ENCODE measurements at places on chromosomes 5 and 9. TPM values are rescaled to one million over a fixed set of nuclear protein-coding genes. Genes with fewer than 3 reads are reported as not detected.

- H3K4me1 ChIP-seq: no peaks in the 10 kb centered on the region
- no peak overlapping the region for H3K27ac ChIP-seq
- H3K27me3 ChIP-seq: no peaks in the 10 kb centered on the region
- no peak for DNase-seq
- no peaks in the 10 kb centered on the region for H3K36me3 ChIP-seq
- no peak overlapping the region for H3K4me3 ChIP-seq
Measured at GRCh38 chr5:114857941-114858551, 311.7 kb downstream of the TRIM36 start.

- no peaks in the 10 kb centered on the region for H3K27me3 ChIP-seq
- no peak overlapping the region for H3K4me3 ChIP-seq
- no peaks in the 10 kb centered on the region for H3K4me1 ChIP-seq
- H3K36me3 ChIP-seq: no peaks in the 10 kb centered on the region
- no peak overlapping the region for H3K27ac ChIP-seq
Measured at GRCh38 chr5:126658561-126658960, 57.8 kb downstream of the PHAX start.

DNA sequence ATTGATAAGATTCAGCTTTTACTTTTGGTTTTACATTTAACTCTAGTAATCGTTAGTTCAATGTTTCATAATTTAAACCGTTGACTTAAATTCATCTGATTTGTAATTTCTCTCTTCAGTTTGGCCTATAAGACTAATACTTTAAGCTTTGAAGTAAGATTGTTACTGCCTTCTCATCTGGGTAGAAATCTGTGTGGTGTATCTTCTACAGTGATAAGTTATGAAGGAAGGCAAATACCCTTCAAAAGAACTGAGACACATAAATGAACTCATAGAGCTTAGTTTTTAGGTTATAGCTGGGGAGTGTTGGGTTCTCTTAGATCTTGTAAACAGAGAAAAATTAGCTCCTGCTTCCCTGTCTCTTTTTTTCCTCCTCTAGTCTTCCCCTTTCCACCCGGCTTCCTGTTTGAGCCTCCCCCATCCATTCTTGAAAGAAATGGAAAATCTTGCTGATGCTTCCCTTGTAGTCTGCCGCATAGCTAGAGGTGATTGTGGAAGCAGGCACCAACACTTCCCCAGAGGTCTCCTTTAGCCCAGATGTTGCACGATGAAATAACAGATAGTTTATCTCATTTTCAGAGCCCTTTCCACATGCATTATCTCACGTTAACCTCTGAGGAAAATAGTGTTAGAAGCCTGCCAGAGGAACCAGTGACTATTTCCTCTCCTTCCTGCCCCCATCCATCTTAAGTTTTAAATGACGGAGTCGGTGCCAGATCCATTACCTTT is 2.0 kb upstream of the F2RL2 start:
- no peak overlapping the region for H3K4me3 ChIP-seq
- H3K27me3 ChIP-seq: no peaks in the 10 kb centered on the region
- no peaks in the 10 kb centered on the region for H3K4me1 ChIP-seq
- H3K36me3 ChIP-seq: no peaks in the 10 kb centered on the region
- no peak overlapping the region for H3K27ac ChIP-seq
- DNase-seq: no peak

DNA sequence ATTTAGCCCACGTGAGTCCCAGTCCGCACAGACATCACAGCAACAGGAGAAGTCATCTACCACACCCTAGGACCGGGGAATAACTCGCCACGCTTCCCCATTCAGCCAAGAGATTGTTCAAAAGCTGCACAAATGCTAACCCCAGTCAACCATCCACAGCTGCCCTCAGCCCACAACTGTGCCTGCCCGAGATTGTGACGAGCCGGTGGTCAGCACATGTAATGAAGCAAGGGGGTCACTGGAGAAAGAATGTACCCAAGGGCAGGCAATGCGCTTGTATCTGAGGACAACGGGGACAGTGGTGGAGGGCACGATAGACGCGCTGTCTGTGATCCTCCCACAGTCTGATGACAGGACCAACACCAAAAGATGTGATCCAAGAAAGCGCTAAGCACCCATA is 67.8 kb downstream of the COL23A1 start:
- H3K27ac ChIP-seq: no peak overlapping the region
- no peaks in the 10 kb centered on the region for H3K36me3 ChIP-seq
- DNase-seq: no peak
- H3K4me3 ChIP-seq: no peak overlapping the region
- H3K27me3 ChIP-seq: no peaks in the 10 kb centered on the region

The SH3GLB2 gene
- 184 TPM for total RNA-seq

Measured in thoracic aorta (tissue), 2 donors.